DMS 273 treated with DMSO at 0.1 percent for 48 hours (cell line): ENCODE measurements at places on chromosomes 6 and 20.

GRCh38 chr6:112911959-112912358 is 564.8 kb downstream of the RFPL4B start:
- no peak for DNase-seq

DNA sequence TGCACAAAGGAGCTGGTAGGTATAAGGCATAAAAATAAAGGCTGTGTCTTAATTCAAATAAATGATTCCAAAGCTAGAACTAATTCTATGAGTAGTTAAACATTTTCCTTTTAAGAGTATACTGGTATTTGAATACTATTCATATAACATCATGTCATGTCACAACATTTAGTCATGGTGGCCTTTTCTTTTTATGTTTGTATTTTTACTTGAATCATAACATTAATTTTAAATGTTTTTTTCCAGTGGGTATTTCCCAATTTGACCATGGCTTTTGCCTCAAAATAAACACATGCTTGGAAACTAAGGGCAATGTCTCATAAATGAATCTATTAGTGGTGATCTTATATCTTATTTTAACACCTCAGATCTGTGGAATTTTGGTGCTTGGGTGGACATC is 177.1 kb downstream of the CD109 start:
- DNase-seq = no peak

GRCh38 chr6:159490298-159490937 is 202.6 kb downstream of the SOD2 start:
- DNase-seq = no peak

DNA sequence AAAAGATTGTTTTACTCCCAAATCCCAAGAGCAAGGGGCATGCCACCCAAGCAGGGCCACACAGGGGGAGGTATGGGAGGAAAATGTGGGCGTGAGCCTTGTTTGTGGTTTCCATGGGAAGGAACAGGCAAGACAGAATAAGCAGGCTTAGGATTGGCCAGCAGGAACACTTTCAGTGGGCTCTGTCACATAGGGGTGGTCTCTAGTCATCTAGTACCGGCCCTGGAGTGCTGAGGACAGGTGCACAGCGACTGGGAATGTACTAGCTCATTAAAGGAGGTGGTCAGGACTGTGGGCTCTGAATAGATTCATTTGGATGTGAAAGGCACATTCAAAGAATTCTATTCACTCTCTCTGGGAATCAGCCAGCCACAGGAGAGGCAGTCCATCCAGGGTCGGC is 175.6 kb downstream of the TBC1D7 start:
- DNase-seq = no peak

GRCh38 chr20:12177657-12178293 is 260.1 kb downstream of the BTBD3 start:
- DNase-seq = no peak

DNA sequence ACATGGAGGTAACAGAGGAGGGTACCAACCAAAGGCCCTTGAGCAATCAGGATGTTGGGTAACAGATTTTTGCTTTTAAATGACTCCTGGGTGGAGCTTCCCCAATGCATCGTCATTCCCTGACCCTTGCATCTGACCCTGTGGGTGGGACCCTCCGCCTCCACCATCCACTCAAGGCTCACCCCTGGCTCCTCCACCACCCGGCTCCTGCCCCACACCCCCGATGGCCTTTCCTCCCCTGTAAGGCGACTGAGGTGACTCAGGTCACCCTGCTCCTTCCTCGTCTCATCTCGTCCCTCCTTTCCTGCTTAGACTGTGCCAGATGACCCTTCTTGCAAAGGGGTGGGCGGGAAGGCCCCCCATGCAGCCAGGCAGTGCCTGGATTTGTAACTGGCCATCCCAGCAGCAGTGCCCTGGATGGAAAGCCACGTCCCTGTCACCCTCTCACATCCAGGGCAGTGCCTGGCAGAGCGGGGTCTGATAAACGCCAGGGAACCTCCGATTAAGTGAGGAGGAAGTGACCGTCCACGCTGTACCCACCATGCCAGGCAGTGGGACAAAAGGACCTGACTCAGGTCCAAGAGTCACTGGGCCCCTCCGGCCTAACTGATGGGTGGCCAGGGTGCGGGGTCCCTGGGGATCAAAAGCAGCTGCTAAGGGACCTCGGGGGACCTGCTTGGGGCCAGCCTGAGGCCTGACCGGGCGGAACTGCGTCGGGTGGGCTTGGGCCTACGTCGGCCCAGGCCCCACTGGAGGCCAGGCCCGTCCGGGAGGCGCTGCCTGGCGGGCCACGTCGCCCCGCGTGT is 624 bp upstream of the NPEPL1 start:
- no peak for DNase-seq

GRCh38 chr6:27791182-27791943 is 120.8 kb downstream of the OR2B2 start:
- peak; percentile 73 for DNase-seq

GRCh38 chr6:129667621-129668020 is 42.4 kb downstream of the ARHGAP18 start:
- DNase-seq = no peak

DNA sequence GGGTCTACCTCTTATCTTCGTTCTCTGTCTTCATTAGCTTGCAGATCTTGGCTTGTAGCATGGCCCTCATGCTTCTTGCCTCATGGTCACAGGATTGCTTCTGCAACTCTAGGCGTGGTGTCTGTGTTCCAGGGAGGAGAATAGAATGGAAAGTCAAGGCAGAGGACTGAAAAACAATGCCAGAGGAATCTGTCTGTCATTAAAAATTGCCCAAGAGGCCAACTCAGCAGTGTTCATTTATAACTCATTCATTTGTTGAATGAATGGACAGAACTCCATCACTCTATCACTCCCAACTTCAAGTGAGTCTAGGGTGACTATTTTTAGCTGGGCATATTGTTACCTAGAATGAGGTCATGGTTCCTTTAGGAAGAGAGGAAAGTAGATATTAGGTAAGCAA is 179.6 kb downstream of the UST start:
- no peak for DNase-seq

DNA sequence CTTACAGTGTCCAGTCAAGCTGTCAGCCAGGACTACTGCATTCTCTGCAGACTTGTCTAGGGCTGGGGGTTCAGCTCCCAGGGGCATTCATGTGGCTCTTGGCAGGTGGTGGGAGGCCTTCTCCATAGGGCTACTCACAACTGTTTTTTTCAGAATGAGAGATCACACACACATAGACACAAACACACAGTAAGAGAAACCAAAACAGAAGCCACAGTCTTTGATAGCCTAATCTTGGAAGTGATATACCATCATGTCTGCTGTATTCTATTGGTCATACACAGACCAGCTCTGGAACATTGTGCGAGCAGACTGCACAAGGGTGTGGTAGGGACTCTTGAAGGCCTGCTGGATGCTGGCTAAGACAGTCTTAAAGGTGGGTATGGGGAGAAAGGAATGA is 13.5 kb downstream of the TMEM170B start:
- DNase-seq = no peak

DNA sequence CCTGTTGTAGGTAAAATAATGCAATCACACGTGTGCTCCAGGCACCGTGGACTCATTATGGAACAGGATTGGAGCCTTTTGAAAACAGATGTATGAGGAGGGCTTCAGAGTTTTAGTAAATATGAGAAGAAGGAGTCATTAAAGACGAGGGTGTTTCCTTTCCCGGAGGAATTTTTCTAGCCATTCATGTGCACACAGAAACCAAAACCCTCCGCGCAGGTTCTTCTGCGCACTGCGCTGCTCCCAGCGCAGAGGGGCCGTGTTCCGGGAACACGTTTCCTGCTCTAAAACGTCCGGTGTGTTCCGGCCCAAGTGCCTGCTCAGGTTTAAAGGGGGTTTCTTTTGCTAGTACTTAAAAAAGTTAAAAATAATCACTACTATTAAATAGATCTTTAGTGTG is 11.6 kb downstream of the GPR31 start:
- no peak for DNase-seq

DNA sequence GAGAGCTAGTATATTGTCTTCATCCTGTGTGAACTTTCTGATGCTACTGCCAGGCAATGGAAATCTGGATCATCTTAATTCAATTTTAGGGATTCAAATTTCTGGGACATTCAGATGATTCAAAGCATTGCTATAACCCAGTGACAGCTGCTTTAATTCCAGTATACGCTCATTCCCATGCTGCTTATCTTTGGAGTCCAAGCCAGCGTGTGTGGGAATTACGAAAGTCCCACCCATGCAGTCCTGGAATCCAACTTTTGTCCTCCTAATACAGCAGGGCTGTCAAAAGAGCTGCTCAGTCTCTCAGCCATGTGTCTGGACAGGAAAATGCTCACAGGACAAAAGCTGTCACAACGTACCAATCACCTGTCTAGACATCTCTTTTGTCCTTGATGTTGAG is 219.8 kb downstream of the LAMA2 start:
- no peak for DNase-seq

DNA sequence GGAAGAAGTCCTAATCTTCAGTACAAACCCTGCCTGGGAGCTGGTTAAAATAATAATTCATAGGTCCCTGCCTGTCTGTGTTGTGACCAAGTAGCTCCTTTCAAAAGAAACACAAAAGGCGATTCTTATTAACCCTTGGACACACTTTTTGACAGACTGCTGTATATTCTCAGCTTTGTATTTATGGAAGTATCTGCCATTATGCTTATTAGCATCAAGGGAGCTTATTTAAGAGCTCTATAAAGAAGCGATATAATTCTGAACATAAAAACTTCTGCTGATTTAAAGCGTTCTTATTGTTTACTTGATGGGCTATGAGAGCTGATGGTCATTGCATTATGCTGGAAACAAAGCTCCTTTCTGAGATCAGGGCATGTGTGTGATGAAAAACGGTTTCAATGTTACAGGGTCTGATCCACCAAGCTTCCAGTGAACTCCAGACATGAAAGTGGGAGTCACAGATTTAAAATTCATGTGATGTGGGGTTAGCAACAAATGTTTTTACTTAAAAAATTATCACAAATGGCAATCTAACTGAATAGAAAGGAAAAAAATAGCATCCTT is 181.8 kb upstream of the PDE10A start:
- no peak for DNase-seq

- no peak for DNase-seq
These were observed 66.6 kb downstream of the IPCEF1 start for GRCh38 chr6:154289818-154290508.

DNA sequence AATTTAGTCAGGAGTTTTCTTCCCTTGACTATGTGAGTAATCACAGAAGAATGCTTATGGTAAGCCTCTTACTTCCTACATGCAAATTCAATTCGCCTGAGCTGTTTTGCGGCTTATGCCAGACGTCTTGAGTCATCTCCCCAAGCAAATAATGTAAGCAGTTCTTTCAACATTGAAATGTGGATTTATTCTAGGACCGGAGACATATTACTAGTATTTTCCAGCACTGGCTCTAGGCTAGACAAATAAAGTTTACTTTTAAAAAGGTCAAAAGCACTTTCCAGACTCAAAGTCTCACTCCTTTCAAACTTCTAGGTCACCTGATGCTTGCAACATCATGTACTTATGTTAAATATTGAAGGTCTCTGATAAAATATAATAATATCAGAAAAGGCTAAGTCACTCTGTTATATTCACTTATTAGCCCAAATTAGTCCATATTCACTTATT is 38.1 kb upstream of the NOX3 start:
- DNase-seq = no peak

GRCh38 chr6:168015482-168016175 is 18.2 kb downstream of the KIF25 start:
- no peak for DNase-seq
